Renal cortical epithelial cell (primary cell): ENCODE measurements at places on chromosomes 2 and 18. TPM values are rescaled to one million over a fixed set of nuclear protein-coding genes. Genes with fewer than 3 reads are reported as not detected.

TM4SF20 gene
- total RNA-seq: not detected in 2 replicates

HTR2B gene
- total RNA-seq: 0.05 TPM in 1 of 2 replicates, not detected in the other

GRCh38 chr2:121837591-121837990 is 82.1 kb downstream of the TSN start:
- no peak for DNase-seq

- no peak for DNase-seq
Observed at GRCh38 chr18:53544917-53545316, 679.6 kb downstream of the MBD2 start.

- DNase-seq: peak; percentile 75
Observed at GRCh38 chr2:102336502-102336945, 19.1 kb upstream of the IL18R1 start.

- DNase-seq: no peak
Observed at GRCh38 chr2:23542230-23542789, 157.3 kb downstream of the KLHL29 start.

- DNase-seq: no peak
Observed at GRCh38 chr18:45330170-45330594, 285.1 kb upstream of the SLC14A2 start.

BZW1 gene
- total RNA-seq: 398 and 823 TPM in 2 replicates

PPP1R1C gene
- total RNA-seq: 1.9 and 3.5 TPM in 2 replicates

DNA sequence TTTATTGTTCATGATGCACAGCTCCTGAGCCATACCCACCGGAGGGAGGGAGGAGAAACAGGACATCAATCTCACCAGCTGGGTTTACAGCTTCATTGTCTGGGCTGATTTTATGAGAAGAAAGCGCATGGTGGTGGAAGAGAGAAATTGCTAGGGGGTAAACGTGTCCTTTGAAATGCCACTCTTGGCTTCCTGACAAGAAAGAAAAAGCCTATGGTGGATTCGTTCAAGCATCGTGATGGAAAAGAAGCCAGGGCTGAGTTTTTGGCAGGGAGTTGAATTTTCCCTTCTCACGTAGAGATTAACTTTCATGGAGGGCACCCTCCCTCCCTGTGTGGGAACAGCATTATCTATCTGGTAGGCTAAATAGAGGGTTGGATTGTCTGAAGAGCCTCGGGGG is 502.0 kb downstream of the SLC4A3 start:
- DNase-seq: no peak

GRCh38 chr2:96260387-96261260 is 5.2 kb downstream of the TMEM127 start:
- DNase-seq: peak; percentile 94

DNA sequence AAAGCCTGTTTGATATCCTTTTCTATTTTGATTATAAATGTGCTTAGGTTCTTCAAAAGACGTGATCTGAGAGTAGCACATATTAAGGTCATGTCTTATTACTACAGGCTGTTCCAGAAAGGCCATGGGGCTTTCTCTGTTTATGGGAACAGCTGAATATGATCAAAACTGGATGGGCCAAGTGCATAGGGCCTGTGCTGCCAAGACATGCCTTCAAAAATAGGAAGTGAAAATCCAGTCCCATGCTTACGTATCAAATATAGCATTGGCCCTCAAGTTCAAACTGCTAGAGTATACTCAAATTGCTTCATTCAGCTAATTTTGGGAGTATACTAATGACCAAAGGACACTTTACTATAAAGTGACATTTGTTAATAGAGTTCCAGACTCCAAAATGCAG is 24.1 kb downstream of the SLC25A52 start:
- DNase-seq: no peak

- DNase-seq: peak; percentile 84
Observed at GRCh38 chr2:224101820-224102630, 62.9 kb upstream of the SERPINE2 start.

IRS1 gene
- total RNA-seq: 7.3 and 34.0 TPM in 2 replicates

CCDC195 gene
- not detected in 2 replicates for total RNA-seq

SLC19A3 gene
- total RNA-seq: 0.35 and 4.0 TPM in 2 replicates

DNA sequence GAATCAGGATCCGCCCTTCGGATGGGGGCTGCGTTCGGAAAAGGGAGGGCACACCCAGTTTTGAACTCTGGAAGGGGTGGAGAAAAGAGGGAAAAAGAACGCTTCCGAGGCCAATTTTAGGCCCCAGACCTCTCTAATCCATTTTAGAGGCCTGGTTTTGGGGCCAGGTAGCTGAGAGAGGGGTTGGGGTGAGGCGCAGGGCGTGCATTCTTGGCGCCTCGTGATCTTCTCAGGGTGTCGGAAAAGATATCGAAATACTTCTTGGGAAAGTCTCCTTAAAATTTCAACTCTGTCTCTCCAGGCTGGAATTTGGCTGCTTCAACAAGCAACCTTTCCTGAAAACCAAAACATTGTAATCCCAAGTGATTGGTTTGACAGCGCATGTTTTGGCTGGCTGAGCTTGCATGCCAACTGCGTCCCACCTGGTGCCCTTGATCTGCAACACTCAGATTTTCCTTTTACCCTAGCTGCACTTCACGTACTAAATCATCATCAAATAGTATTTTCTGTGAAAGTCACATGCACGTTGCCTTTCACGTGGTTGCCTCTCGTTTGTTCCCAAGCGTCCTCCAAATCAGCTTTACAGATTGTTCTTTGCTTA is 864 bp upstream of the XPO1 start:
- DNase-seq: peak; percentile 41

DNA sequence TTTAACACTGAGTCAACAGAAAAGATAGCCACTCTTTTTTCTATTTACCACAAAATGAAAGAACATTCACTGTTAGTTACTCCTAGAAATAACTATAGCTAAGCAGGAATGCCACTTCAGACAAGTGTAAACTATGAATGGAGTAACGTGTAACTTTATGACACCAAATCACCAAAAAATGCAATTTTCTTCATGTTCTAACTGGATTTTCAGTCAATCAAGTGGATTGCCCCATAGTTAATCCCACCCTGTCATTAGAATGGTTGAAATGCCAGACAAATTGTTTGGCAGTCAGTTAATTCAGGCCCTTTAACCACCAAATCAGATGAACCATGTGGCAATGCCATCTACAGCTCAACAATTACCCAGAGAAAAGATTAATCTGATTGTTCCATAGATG is 9.9 kb downstream of the EPHA4 start:
- DNase-seq: peak; percentile 32

MROH2A gene
- 0.15 TPM in 1 of 2 replicates, not detected in the other for total RNA-seq

SULT6B1 gene
- not detected in 2 replicates for total RNA-seq

MREG gene
- total RNA-seq: 1.9 and 13.7 TPM in 2 replicates

DUSP2 gene
- 0.17 and 0.40 TPM in 2 replicates for total RNA-seq

- peak; percentile 17 for DNase-seq
Observed at GRCh38 chr2:206876216-206876860, 63.0 kb upstream of the CPO start.

FOXD4L1 gene
- 0.20 TPM in 1 of 2 replicates, not detected in the other for total RNA-seq

CCDC74B gene
- 0.87 and 7.2 TPM in 2 replicates for total RNA-seq

GRCh38 chr2:85577386-85578242 is at the start of gene VAMP8:
Gene VAMP8, plus strand, starts transcription at chr2:85577586. Its CDS starts 61 bp downstream, at chr2:85577647.
- peak; percentile 42 for DNase-seq

DNA sequence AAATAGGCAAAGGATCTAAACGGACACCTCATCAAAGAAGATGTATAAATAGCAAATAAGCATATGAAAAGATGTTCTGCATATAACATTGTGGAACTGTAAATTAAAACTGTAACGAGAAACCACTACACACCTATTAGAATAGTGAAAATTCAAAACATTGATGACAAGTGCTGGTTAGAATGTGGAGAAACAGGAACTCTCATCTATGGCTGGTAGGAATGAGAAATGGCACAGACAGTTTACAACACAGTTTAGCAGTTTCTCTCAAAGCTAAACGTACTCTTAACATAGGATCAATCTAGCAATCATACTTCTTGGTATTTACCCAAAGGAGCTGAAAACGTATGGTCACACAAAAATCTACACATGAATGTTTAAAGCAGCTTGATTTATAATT is 126.2 kb downstream of the TRIB2 start:
- no peak for DNase-seq

DOCK10 gene
- total RNA-seq: 1.7 and 2.5 TPM in 2 replicates

- no peak for DNase-seq
Observed at GRCh38 chr2:141493936-141494335, 636.9 kb downstream of the LRP1B start.

UGT1A10 gene
- total RNA-seq: not detected in 2 replicates
